ENCODE measurements at places on chromosomes 11 and 22.

DNA sequence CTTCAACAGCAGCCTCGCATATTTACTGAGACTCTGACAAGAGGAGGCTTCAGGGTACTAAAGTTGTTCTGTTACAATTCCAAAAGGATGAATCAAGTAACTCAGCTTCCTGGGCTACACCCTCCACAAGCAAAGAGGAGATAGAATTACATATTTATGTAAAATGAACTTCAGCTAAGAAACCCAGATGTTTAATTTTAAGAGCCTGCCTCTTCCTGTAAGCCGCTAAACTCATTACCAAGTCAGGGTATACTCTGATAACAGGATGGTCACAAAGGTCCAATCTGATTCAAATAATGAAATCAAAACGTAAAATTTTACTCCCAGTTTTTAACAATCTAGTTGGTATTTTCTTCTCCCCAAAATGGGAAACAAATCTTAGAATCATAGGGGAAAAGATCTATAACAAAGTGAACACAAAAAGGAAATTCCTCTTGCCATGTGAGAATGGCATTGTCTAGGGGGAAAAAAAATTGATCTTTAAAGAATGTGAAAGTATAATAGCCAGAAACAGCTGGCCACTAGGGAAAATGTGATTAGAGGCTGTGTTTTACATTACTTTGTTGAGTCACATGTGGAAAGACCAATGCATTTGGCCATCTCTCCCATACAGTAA lies 30.9 kb downstream of the CHEK2 start:
- no peak for DNase-seq

GRCh38 chr11:115657586-115657985 lies 153.4 kb upstream of the CADM1 start:
- no peak for DNase-seq

GRCh38 chr11:125170001-125170509 lies 5.5 kb downstream of the PKNOX2 start:
- no peak for DNase-seq

GRCh38 chr22:42951093-42951710 lies 63.7 kb downstream of the PACSIN2 start:
- DNase-seq = no peak

DNA sequence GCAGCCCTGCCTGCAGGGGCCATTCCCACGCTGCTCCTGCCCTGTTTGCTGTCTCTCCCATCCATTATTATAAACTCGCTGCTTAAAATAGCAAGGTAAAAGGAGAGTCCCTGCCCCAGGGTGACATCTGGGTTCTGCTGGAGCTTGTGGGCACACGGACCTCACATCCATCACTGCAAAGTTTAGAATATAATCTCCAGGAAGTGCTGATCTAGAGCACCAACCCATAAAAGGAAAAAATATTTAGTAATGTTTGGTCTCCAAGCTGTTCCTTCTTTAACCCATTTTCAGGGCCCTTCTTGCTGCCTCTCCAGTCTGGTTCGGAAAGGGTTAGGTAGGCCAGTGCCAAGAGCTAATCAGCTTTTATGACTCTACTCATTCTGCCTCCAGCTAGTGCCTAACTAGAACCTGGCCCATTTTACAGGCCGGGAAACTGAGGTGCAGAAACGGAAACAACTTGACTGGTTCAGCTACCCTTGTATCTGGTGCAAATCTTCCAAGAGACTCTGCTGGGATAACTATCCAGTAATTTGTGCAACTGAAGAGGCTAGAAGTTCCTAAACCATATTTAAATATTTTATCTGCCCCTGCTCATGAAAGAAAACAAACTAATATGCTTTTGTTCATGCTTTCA lies 37.5 kb downstream of the IRAG1 start:
- DNase-seq = no peak

DNA sequence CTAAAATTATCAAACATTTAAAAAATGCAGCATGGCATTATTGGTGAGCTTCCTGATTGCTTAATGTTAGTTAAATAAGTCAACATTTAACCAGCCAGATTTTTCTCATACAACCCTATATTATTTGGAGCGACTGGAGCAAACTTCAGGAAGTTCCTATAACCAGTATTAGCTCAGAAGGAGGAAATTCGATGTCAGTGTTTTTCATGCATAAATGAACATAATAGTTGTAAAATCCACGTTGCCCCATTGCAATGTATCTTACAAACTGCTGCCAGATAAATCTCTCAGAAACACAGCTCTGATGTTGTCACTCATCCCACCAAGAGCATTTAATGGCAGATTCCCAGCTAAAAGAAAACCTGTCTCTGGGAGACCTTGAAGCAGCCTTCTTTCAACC lies 278.5 kb downstream of the CASP12 start:
- DNase-seq = no peak

DNA sequence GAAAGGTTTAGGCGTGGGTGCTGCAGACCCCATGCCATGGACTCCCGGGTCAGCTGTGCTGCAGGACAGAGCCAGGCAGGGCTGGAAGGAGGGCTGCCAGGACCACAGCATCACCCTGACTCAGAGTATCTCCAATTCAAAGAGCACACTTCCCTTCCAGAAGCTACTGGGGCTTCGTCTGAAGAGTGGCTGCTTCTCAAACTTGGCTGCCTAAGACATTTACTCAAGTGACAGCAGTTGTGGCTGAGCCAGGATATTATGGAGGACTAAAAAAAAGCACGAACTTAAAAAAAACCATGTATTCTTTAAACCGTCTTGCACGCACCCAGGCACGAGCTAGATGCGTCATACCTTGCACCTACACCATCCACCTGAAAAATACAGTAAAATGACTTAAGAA lies 13.0 kb upstream of the BID start:
- DNase-seq = no peak

GRCh38 chr11:105162506-105162905 lies 22.9 kb upstream of the CARD18 start:
- DNase-seq = no peak

DNA sequence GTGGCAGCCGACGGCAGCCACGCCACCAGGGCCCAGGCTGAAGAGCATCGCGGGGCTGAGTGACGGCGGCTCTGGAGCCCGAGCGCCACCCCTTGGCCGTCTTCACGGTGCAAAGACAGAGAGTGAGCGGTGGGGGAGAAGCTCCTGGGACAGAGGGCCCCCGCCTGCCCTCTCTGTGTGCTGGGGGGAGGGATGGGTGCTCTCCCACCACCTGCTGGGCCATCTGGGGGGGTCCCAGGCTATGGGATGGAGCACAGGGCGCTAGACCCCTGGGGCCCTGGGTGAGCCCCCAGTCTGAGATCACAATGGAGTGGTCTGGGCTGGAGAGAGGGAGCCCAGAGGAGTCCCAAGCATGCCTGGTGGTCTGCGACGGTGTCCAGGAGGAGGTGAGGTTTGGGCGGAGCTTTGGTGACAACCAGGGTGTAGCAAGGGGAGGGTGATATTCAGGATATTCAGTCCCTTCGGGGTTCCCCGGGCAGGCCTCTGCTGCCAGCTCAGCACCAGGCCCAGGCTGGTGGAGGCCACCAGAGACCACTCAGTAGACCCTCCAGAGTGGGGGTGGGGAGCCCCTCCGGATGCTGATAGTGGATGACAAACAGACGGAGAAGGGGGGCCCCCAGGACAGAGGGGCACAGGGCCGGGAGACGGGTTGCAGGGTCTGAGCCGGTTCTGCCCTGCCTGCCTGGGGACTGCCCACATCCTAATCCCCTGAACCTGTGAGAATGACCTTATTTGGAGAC lies 78.1 kb upstream of the PRR5 start:
- DNase-seq = no peak

DNA sequence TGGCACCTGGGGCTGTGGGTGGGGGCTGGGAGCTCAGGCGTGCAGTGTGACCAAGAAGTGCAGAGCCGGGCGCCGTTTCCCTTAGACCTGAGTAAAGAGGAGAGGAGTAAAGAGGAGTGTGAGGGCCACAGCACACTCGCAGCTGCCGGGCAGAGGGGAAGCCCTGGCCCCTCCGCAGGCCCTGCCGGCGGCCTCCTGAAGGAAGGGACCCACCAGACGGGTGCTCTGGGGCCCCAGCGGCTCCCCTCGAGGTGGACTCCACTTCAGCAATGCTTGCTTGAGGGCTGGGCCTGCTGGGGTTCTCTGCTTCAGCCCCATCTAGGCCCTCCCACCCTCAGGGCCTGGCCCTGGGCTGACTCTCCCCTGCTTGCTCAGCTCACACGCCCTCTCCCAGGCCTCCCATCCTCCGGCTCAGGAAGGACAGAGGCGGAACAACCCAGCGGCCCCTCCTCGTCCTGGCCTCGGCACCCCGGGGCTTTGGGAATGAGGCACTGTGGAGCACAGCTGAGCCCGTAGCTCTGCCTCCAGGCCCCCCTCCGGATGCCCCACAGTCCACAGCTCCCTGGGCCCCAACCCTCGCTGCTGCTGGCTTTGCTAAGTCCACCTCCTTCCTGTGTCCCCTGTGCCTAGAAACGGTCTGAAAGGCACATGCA lies 1198.7 kb downstream of the BRD1 start:
- DNase-seq = no peak
